NCI-H1048 (cell line): ENCODE measurements at places on chromosomes 4 and X.

DNA sequence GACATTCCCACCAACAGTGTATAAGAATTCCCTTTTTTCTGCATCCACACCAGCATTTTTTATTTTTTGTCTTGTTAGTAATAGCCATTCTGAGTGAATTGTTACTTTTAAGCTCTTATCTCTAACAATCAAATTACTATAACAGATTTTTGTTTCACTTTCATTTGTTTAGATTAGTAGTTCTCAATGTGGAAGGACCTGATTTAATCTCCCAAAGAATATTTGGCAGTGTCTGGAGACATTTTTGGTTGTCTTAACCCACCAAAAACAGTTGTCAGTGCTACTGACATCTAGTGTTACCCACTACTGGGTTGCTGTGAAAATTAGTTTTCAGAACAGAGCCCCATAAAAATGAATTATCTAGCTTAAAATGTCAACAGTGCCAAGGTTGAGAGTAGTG lies 37.9 kb downstream of the RUFY3 start:
- no peak for DNase-seq

DNA sequence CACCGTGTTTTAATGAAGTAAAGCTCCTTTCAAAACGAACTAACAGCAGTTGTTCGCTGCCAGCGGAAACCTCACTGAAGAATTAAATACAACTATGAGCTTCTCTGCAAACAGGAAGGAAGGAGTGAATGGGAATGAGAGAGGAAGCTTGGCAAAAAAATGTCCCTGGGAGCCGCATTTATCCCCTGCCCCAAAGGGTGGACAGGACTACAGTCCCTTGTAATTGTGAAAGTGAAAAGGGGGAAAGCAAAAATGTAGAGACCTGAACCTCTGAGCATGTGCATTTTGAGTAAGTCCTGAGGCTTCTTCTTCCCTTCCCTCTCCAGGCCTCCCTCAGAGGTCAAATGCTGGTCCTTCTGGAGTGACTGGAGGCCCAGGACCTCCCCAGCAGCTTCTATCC lies 53.8 kb upstream of the BMP2K start:
- DNase-seq, result no peak

DNA sequence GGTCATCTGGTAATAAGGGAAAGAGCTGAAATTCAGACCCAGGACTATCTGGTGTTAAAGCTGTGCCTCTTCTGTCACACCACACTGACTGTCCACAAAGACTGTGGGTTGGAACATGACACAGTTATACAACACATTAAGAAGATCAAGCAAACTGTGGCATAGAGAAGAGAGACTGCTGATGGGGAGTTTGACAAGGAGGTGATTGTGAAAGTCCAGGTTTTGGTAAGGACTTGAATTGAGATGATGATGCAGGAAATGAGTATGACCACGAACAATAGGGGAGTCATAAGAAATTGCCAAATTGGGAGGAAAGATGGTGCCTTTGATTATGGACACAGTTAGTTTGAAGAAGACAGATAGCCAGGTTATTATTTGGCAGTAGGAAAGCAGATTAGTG lies 163.4 kb downstream of the PDGFRA start:
- no peak for DNase-seq

- no peak for DNase-seq
Observed at GRCh38 chrX:5644776-5645175, 583.9 kb downstream of the NLGN4X start.

GRCh38 chrX:35786271-35786670 lies 11.9 kb upstream of the MAGEB16 start:
- DNase-seq, result no peak

DNA sequence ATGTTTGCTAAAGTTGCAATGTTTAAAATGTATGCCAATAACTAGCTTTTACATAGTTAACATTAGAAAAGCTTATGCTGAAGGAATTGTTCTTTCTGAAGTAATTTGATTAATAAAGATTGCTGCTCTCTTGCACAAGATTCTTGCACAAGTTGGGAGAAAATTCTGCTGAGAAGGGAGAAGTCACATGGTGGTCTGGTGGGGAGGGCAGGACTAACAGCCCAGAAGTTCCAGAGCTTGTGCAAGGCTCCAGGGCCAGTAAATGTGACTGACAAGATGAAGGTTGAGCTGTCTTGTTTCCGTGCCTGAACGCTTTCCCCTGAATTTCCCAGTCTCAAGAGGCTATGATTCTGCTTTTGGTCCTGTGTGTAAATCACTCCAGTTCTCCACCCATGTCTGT lies 112.9 kb upstream of the VCX start:
- no peak for DNase-seq

DNA sequence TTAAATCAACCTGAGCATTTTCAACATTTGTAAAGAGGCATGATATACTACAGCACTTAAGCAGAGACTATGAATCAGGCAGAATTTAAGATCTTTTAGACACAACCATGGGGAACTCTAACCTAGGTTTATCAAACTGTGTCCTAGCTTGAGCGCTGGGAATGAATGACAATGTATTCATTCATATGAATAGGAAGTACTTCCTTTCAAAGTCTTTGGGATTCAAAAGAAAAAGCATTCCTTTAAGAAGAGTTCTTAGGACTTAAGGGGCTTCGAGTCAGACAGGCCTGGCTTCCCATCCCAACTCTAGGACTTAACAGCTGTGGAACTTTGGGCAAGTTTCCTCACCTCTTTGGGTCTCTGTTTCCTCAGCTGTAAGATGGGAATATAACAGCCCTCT lies 104.6 kb downstream of the ANAPC4 start:
- DNase-seq, result no peak
